ENCODE measurements at places on chromosomes 12 and 14.

DNA sequence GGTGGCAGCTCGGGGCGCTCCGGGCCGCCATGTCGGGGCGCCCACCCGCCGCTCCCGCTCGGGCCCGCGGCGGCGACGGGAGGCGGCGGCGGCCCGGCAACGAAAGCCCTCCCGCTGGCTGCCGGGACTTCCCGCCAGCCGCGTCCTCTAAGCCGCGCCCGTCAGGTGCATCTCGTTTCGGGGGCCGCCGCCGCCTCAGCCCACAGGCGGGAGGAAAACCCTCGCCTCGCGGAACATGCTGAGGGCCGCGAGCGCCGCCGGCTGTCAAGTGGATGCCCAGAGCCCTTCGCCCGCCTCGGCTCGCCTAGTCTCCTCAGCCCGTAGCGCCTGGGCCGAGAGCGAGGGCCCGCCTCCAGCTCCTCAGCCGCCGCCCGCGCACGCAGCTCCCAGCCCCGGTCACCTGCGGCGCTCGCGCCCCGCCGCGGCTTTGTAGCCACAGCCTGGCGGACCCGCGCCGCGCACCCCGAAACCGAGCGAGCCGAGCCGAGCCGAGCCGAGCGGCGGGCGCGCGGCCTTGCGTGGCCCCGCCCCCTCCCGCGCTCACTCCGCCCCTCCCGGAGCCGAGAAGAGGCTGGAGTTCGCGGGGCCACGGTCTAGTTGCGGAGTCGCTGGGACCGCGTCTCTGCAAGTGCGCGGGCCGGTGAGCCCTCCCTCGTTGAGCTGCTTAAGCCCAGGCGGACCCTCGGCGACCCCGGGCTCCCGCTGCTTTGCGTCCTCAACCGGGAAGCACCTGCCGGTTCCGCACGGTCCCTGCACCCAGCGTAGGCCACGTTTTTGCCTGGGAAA, at the start of gene EML5:
Gene EML5, minus strand, starts transcription at position 481 of the 786 bp plus-strand sequence. Its CDS starts 450 bp downstream, at position 31.
- DNase-seq, result peak; percentile 65

DNA sequence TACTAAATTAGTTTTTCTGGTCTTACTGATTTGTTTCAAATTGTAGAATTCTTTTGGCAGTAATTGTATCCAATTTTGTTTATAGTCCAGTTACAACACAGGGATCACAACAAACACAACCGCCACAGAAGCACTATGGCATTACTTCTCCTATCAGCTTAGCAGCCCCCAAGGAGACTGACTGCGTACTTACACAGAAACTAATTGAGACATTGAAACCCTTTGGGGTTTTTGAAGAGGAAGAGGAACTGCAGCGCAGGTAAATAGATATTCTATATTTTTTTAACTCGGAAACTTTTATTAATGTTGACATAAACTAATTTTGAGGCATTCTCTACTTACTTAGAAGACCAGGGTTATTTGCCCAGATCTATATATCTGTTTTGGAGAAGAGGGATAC, 17.8 kb downstream of the PAPOLA start:
- DNase-seq, result no peak

GRCh38 chr14:89401761-89402160, 15.3 kb downstream of the FOXN3 start:
- DNase-seq, result no peak

GRCh38 chr12:111457071-111457470, 51.3 kb downstream of the SH2B3 start:
- DNase-seq, result no peak

- DNase-seq, result no peak
Observed at GRCh38 chr14:32702562-32702961, 236.1 kb upstream of the NPAS3 start.

GRCh38 chr14:77120771-77121743, 20.5 kb downstream of the ZDHHC22 start:
- DNase-seq, result no peak

- no peak for DNase-seq
Observed at GRCh38 chr12:51417826-51418225, 6.8 kb upstream of the SLC4A8 start.

- DNase-seq, result no peak
Observed at GRCh38 chr12:119340578-119340977, 6.0 kb downstream of the CCDC60 start.

DNA sequence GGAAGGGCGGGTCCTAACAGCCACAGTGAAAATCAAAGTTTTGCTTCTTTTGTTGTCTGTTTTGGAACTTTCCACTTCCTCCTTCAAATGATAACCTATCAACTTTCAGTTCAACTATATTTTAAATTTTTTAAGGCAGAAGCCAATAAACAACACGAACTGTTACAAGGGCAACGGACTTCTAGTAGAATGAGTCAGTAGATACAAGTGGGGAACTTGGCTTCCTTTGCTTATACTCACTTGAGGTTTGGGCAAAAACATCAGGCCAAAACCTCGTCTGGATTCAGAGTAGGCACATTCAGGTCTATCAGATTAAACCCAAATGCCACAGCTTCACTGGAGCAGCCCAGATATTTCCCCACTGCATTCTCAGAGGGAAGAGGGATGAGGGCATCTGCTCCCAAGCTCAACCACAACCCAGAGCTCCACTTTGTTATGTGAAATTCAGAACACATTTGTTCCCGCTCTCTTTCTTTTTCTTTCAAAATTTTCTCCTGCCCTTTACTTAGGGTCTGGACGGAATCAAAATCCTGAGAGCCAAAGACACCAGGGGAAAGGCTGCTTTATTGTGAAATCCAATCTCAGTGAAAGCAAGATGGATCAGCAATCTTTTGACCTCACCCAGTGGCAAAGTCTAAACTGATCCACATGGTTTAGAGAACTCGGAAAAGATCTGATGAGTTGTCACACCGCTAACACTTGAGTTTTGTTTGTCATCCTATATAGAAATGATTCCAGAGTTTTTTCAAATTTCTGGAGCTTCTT, 152.5 kb upstream of the BTG1 start:
- no peak for DNase-seq

DNA sequence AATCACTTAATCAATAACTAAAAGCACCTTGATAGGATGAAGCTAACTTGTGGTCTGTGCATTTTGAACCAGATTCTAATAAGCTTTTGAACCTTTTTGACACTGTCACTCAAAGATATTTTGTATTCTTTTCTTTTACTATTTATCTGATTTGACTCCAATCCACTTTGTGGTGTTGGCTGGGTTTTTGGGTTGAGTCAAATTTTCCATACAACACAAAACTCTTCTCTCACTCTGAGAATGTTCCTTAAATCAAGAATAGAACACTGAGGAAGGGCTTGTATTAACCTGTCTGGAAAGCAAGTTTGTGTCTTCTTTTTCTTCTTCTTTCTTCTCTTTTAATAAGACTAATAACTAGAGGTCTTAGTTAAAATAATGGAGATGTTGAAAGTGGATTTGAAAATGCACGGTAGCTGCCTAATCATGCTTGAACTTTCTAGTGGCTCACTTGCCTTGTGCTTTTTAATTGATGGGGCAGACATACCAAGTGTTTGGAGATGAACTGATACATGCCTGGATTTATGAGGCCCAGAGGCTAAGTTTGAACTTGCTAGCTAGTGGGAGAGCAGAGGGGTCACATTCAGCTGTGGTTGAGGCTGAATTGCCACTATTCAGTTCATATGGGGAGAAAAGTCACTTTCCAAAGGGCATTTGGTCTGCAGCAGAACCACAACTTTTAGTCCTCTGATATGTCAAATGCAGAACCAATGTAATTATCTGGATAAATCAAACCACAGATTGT, 93.5 kb upstream of the PTHLH start:
- DNase-seq, result no peak

DNA sequence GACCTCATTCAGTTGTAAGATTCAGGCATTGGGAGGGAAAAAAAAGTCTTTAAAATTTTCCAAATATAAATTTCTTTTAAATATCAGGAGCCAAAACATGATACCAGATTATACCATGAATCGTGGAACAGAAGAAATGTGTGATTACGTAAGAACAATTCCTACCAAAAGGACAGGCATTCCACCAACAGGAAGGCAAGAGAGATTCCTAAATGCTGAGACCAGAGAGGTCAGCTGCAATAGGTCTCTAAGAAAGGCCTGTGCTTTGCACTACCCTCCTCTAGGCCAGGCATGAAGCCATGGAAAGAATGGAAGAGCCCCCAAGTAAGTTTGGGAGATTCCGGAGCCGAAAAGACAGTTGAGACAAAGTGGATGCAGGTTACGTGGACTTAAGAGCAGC, 83.7 kb downstream of the PTGER2 start:
- DNase-seq, result no peak

DNA sequence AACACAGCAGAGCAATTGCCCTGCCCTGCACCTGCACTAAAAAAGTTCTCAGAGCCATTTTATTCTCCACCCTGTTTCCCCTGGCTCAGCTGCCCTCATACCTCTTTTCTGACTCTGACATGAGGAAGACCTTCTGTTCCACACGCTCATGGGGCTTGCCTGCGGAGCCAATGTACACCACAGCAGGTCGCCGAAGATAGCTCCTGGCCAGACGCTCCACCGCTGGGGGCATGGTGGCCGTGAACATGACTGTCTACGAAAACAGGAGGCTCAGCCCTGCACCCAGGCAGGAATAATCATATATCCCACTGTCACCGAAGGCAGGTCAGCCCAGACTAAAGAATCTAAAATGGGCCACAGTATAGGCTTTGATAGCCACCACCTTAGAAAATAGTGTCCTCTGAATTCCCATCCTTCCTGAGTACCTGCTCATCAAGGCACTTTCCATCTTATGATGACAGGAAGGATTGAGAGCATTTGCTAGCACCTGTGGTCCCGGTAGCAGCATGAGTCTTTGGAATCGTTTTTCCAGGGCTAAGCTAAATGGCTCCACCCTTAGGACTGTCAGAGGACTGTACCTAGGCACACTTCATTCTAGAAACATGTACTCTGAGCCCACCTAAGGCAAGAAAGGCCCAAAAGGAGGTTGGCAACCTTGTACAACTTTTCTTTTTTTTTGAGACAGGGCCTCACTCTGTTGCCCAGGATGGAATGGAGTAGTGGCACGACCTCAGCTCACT, 14.2 kb downstream of the CACNB3 start:
- no peak for DNase-seq

- DNase-seq, result no peak
Observed at GRCh38 chr12:80830533-80831088, 107.1 kb downstream of the LIN7A start.

DNA sequence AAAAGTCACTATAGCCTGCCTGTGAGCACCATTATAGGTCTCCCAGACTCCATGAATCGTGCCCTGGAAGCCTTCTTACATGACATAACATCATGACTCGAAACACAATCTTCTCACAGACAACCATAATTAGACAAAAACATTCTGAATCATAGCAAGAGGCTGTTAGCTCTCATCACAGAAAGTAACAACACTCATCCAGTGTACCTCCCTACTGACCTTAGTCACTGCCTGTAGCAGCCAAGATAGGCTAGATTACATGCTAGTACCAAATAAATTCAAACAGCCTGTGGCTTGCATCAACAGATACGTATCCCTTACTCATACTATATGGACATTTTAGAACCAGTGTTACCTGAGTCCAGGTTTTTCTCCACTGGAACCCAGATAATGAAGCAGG, 663.8 kb upstream of the FOXG1 start:
- DNase-seq, result no peak

DNA sequence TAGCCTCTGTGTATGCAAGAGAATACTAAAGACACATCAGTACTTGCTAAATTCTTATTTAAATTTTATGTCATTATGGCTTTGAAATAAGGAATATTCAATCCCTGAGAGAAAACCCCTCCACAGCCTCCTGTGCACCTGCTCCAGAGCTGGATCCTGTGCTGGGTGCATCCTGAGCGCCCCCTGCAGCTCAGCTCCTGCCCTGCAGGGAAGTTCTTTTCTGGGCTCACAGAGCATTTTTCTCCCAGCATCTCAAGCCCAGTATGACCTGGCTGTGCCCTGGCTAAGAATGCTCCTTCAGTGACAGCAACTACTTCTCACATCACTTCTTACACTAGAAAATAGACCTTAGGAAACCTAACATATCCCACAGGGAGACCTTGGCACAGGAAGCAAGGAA, 1211.7 kb downstream of the TMEM121 start:
- DNase-seq, result no peak

- no peak for DNase-seq
Observed at GRCh38 chr12:32205731-32206130, 99.1 kb downstream of the BICD1 start.

GRCh38 chr12:94831081-94831751, 172.3 kb downstream of the NDUFA12 start:
- DNase-seq, result no peak

- peak; percentile 83 for DNase-seq
Observed at GRCh38 chr14:105064721-105065143, 498 bp downstream of the GPR132 start.

GRCh38 chr12:106584104-106585064, 1.6 kb downstream of the RFX4 start:
- no peak for DNase-seq

DNA sequence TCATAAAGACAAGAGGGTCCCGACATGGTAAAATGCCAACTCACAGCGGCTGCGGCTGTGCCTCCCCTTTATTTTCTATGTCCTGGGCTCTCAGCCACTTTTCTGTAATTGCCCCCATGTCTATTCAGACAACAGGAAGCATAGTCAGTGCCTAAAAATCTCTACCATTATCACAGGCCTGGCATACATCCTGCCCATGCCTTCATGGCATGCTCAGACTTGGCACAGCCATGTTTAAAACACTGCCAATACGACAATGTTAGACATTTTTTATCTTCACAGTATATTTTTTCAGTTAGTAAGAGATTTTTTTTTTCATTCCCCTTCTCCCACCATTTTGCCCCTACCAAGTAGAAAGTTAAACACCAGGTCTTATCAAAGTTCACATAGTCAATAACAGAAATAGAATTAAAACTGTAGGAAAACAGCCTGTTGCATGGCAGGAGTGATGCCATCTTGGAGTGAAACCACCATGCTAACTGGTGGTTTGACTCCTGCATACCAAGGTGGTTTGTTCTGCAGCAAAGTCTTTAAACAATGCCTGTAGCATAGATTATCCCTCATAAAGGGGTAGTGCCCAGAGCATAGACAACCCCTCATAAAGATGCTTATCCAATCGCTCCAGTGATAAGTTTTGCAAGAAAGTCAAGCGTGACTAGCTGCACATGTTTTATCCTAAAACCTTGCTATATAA, 18.9 kb upstream of the CERS5 start:
- DNase-seq, result no peak

DNA sequence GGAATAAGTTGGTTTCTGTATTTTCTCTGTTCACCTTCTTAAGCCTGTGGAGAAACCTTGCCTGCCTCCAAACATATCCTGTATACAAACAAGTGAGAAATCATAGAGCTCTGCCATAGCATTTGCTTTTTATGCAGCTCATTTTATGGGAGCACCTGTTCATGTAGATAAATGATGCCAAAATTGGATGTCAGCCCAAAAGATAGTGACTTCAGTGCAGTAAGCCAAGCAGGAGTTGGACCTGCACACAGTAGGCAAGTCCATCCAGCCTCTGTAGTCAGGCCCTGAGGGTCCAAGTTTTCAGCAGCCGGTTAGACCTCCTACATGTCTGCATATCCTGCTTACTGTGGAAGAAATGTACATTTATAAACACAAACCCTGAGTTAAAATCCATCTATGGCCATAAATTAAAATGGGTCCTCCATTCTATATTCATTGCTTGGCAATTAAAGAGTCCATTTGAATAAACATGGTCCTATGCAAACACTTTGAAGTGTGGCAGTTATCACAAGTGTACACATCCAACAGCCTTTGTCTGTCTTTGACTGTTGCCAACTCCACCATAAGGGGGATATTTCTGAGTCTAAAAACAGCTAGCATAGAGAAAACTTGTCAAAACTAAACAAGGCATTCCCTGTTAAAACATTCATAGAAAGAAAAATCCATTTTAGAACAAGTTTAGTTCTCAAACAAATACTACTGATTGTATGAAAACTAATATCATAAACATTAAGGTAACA, 847.8 kb downstream of the RPS29 start:
- DNase-seq, result no peak

- no peak for DNase-seq
Observed at GRCh38 chr12:119748497-119748896, 80.6 kb downstream of the PRKAB1 start.

- DNase-seq, result no peak
Observed at GRCh38 chr14:22849212-22849819, 12.9 kb downstream of the MMP14 start.
